ENCODE measurements at places on chromosomes 13 and 19. TPM values are rescaled to one million over a fixed set of nuclear protein-coding genes. Genes with fewer than 3 reads are reported as not detected.

DNA sequence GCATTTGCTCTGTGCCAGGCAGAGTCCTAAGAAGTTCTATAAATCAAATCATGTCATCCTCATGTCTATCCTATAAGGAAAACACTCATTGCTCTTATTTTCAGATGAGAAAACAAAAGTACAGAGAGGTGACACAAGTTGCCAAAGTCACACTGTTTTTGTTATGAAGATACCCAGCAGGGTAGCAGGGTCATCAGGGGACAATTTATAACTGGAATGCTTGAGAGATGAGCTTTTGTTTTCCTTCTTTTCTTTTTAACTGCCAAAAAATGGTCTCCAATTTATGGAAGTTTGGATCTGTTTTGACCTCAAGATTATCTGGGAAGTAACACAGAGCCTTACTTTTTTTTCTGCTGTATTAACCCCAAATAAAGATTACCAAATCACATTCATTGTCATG, 354.1 kb downstream of the SUCLA2 start:
- no peak overlapping the region for H3K27ac ChIP-seq
- no peaks in the 10 kb centered on the region for H3K4me1 ChIP-seq
- H3K27me3 ChIP-seq, result no peaks in the 10 kb centered on the region
- no peak for DNase-seq
- no peak overlapping the region for H3K4me3 ChIP-seq

GRCh38 chr19:45882652-45883585, 3.0 kb downstream of the IRF2BP1 start:
- DNase-seq, result peak; percentile 92
- peaks cover 17% of the 10 kb centered on the region for H3K4me1 ChIP-seq
- peak overlapping the region; percentile 61 for H3K27ac ChIP-seq
- H3K36me3 ChIP-seq, result peaks cover 3% of the 10 kb centered on the region
- H3K27me3 ChIP-seq, result no peaks in the 10 kb centered on the region
- H3K4me3 ChIP-seq, result no peak overlapping the region

- DNase-seq, result peak; percentile 88
- H3K36me3 ChIP-seq, result no peaks in the 10 kb centered on the region
- no peak overlapping the region for H3K4me3 ChIP-seq
These were observed 9.5 kb downstream of the B3GLCT start for GRCh38 chr13:31209172-31209840.

- no peaks in the 10 kb centered on the region for H3K4me1 ChIP-seq
- no peaks in the 10 kb centered on the region for H3K27me3 ChIP-seq
These were observed 147.3 kb upstream of the GPC6 start for GRCh38 chr13:93079294-93079693.

GRCh38 chr13:22227895-22228294, 557.0 kb downstream of the FGF9 start:
- no peak for DNase-seq
- H3K27me3 ChIP-seq, result no peaks in the 10 kb centered on the region
- H3K27ac ChIP-seq, result no peak overlapping the region
- H3K4me3 ChIP-seq, result no peak overlapping the region

DNA sequence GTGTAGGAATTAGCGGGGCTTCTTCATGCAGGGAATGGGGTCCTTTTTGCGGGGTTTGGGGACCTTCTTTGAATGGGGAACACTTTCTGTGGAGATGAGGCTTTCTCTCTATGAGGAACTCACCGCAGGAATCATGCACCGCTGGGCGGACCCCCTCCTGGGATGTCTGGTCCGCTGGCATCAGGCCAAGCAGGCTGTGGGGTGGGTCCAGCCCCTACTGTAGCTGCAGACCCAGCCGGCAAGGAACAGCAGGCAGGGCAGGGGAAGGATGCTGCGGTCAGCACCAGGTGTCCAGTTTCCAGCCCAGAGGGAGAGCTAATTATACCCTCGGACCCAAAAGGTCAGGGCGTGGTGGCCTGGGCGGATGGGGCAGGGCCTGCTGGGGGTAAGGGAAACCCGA, 1.8 kb downstream of the MYBPC2 start:
- H3K27ac ChIP-seq, result no peak overlapping the region
- DNase-seq, result no peak
- no peaks in the 10 kb centered on the region for H3K27me3 ChIP-seq
- peaks cover 16% of the 10 kb centered on the region for H3K4me1 ChIP-seq

DNA sequence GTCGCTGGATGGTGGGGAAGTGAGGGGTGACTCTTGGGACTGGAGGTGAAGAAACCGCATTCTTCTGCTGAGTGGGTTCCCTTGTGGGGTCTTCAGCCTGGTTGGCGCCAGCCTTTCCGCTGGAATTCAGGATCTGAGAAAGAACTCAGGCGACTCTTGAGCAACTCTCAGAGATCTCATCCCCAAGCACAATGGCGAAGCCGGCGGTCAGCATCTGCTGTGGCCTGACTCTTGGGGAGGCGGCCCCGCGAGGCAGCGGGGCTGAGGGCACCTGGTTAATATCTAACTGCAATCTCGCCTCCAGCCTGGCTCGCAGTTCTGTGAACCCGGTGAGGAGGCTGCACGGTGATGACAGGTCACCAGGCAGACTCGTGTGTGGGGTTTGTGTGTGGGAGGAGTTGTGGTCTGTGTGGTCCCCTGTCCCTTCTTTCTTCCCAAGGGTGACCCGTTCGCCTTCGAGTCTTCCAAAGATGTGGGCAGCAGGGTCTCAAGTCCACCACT, 883 bp downstream of the ZNF441 start:
- H3K27me3 ChIP-seq, result no peaks in the 10 kb centered on the region
- peaks cover 14% of the 10 kb centered on the region for H3K4me1 ChIP-seq
- peak; percentile 60 for DNase-seq

- no peak overlapping the region for H3K4me3 ChIP-seq
- H3K4me1 ChIP-seq, result no peaks in the 10 kb centered on the region
- H3K27me3 ChIP-seq, result no peaks in the 10 kb centered on the region
- peak; percentile 41 for DNase-seq
- H3K27ac ChIP-seq, result no peak overlapping the region
- no peaks in the 10 kb centered on the region for H3K36me3 ChIP-seq
These were observed 37.0 kb upstream of the FARP1 start for GRCh38 chr13:98105929-98106336.

GRCh38 chr13:25213715-25214114, 41.6 kb upstream of the AMER2 start:
- H3K27me3 ChIP-seq, result peaks cover 2% of the 10 kb centered on the region
- H3K27ac ChIP-seq, result no peak overlapping the region
- no peak overlapping the region for H3K4me3 ChIP-seq
- no peaks in the 10 kb centered on the region for H3K36me3 ChIP-seq
- DNase-seq, result no peak

GRCh38 chr19:47370045-47370611, 21.0 kb downstream of the DHX34 start:
- no peaks in the 10 kb centered on the region for H3K4me1 ChIP-seq
- H3K27ac ChIP-seq, result no peak overlapping the region
- no peak overlapping the region for H3K4me3 ChIP-seq
- H3K27me3 ChIP-seq, result no peaks in the 10 kb centered on the region

GRCh38 chr19:48230555-48231129, 25.1 kb downstream of the CARD8 start:
- no peak overlapping the region for H3K4me3 ChIP-seq
- peaks cover 45% of the 10 kb centered on the region for H3K36me3 ChIP-seq
- no peak for DNase-seq
- no peaks in the 10 kb centered on the region for H3K27me3 ChIP-seq
- H3K4me1 ChIP-seq, result no peaks in the 10 kb centered on the region
- H3K27ac ChIP-seq, result no peak overlapping the region

GRCh38 chr13:76292726-76293125, 593.5 kb downstream of the KCTD12 start:
- H3K27me3 ChIP-seq, result no peaks in the 10 kb centered on the region
- H3K4me3 ChIP-seq, result no peak overlapping the region
- no peak overlapping the region for H3K27ac ChIP-seq
- no peaks in the 10 kb centered on the region for H3K36me3 ChIP-seq

DNA sequence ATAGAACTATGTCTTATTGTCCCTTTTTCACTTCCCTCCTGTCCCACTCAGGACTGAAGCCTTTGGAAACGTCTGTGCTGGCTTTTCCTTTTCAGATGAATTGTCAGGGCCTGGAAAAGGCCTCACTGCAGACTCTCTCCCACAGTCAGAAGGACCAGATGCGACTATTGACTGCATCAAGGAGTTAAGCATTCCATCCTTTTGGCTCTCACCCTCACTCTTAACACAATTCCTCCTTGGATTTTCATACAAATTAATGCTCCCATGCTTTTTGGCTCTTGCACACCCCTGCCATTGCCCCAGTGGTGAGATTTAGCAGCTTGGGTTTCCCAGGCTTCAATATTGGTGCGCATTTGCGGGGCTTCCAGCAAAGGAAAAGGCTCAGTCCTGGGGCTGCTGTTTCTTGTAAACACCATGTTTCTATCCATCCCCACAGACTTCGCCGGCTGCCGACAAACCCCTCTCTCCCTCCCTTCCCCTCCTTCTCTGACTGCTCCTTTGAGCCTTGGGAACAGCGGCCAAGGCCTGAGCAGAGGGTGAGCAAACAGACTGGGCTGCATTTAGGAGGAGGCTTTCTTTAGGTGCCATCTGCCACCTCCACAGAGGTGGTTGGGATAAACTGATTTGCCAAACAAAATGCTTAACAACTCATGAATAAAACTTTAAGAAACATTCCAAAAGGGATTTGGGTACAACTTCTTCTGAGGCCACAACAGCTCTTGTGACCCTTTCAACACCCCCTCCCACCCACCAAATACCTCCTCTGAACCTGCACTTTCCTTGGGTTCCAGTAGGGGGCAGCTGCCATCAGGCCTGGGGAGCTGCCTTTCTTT, 48.6 kb upstream of the PCDH8 start:
- DNase-seq, result peak; percentile 23
- H3K4me3 ChIP-seq, result no peak overlapping the region
- no peaks in the 10 kb centered on the region for H3K36me3 ChIP-seq
- H3K27me3 ChIP-seq, result no peaks in the 10 kb centered on the region
- no peak overlapping the region for H3K27ac ChIP-seq

DNA sequence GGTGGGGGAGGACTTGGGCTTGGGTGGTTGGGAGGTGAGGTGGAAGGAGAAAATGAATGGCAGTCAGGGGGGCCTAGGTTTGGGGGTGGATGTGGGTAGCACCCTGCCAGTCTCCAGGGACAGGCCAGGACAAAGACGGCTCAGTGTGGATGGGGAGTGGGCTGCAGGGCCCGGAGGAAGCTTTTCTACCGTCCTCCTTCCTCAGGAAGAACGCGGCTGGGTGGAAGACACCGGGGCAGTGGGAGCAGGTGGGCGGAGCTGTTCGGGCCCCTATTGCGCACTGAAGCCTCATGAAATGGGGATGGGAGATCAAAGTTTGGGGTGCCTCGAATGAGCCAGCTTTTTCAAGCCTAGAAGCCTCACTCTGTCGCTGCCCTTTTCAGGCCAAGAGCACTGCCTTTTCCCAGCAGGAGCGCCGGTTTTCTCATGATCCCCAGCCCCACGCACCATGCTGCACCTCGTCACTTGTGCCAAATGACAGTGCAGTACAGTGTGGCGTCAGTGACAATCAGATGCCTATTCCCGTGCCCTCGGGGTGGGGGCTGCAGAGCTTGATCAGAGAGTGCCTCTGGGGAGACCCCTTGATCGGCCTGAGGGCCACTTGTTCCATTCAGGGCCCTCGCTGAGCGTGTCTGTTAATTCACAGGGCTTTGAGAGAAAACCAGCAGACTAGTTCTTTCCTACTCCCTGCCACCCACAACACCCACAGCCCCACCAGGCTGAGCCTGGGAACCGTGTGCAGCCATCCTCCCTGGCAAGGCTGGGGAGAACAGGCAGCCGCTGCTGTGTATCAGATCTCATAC, 1.5 kb downstream of the CALM3 start:
- H3K36me3 ChIP-seq, result peaks cover 11% of the 10 kb centered on the region
- no peaks in the 10 kb centered on the region for H3K27me3 ChIP-seq
- H3K27ac ChIP-seq, result peak overlapping the region; percentile 43
- DNase-seq, result no peak
- peaks cover 7% of the 10 kb centered on the region for H3K4me1 ChIP-seq

GRCh38 chr19:33193865-33194362, at the start of gene LRP3:
Gene LRP3, plus strand, starts transcription at chr19:33194330. Its CDS starts 456 bp downstream, at chr19:33194786.
- no peaks in the 10 kb centered on the region for H3K36me3 ChIP-seq
- H3K4me1 ChIP-seq, result no peaks in the 10 kb centered on the region
- H3K27ac ChIP-seq, result no peak within 1 kb of the TSS
- peak within 1 kb of the TSS; percentile 56 for H3K4me3 ChIP-seq
- peak; percentile 73 for DNase-seq

GRCh38 chr13:86864376-86864775, 806.8 kb upstream of the SLITRK5 start:
- no peak for DNase-seq
- H3K36me3 ChIP-seq, result no peaks in the 10 kb centered on the region
- H3K27ac ChIP-seq, result no peak overlapping the region
- H3K4me1 ChIP-seq, result no peaks in the 10 kb centered on the region

DNA sequence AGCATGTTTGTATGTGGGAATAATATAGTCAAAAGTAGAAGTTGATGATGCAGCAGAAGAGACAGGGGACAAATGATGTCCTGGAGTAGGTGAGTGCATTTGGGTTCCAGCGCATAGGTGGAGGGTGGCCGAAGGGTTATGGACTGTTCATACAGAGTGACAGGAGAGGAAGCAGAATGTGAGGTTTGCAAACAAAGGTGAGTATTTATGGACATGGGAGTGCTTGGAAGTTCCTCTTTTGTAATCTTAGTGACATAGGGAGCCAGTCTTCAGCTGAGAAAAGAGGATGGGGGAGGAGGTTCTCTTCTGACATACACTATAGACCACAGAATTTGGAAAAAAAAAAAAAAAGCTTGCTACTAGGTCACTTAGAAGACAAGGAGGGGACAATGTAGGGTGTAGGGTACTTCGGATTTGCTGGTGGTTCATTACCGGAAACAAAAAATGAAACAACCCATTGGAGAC, 331.6 kb downstream of the DLEU7 start:
- no peak overlapping the region for H3K4me3 ChIP-seq
- no peak for DNase-seq
- no peak overlapping the region for H3K27ac ChIP-seq
- no peaks in the 10 kb centered on the region for H3K27me3 ChIP-seq

- no peaks in the 10 kb centered on the region for H3K27me3 ChIP-seq
- DNase-seq, result no peak
- H3K4me1 ChIP-seq, result peaks cover 13% of the 10 kb centered on the region
- H3K4me3 ChIP-seq, result no peak overlapping the region
- H3K27ac ChIP-seq, result no peak overlapping the region
These were observed 25.5 kb downstream of the TSSK6 start for GRCh38 chr19:19489804-19490204.

- H3K4me3 ChIP-seq, result no peak overlapping the region
- no peaks in the 10 kb centered on the region for H3K36me3 ChIP-seq
- H3K27me3 ChIP-seq, result no peaks in the 10 kb centered on the region
- DNase-seq, result no peak
- H3K4me1 ChIP-seq, result no peaks in the 10 kb centered on the region
These were observed 19.6 kb upstream of the PTPRS start for GRCh38 chr19:5360003-5360780.

GRCh38 chr19:57583521-57584416, at the start of gene ZIK1:
Gene ZIK1, plus strand, starts transcription at chr19:57584145. Its CDS starts 212 bp downstream, at chr19:57584357.
- H3K4me1 ChIP-seq, result peaks cover 14% of the 10 kb centered on the region
- H3K27me3 ChIP-seq, result no peaks in the 10 kb centered on the region
- H3K36me3 ChIP-seq, result peaks cover 16% of the 10 kb centered on the region
- peak; percentile 99 for DNase-seq

- DNase-seq, result peak; percentile 96
- peak within 1 kb of the TSS; percentile 90 for H3K27ac ChIP-seq
- H3K36me3 ChIP-seq, result peaks cover 1% of the 10 kb centered on the region
- H3K27me3 ChIP-seq, result no peaks in the 10 kb centered on the region
These were observed at the start of gene ZNF473 for GRCh38 chr19:50025794-50026549. Gene ZNF473, plus strand, starts transcription at chr19:50026005. Its CDS starts 5,078 bp downstream, at chr19:50031083.

CDX2 gene
- total RNA-seq, result 0.12 TPM

CCDC122 gene
- 6.9 TPM for total RNA-seq

PTGIR gene
- total RNA-seq, result 7.8 TPM

CD70 gene
- total RNA-seq, result 0.40 TPM

MBNL2 gene
- 108 TPM for total RNA-seq

CEACAM19 gene
- total RNA-seq, result 2.3 TPM

GNA15 gene
- 36.0 TPM for total RNA-seq

TMIGD2 gene
- total RNA-seq, result 1.7 TPM

SLITRK5 gene
- total RNA-seq, result 0.03 TPM

SPACA7 gene
- total RNA-seq, result not detected

IGFL2 gene
- total RNA-seq, result not detected

LRRC25 gene
- total RNA-seq, result 8.5 TPM

CEACAM3 gene
- 3.1 TPM for total RNA-seq

GPR32 gene
- not detected for total RNA-seq

Measured in lung (tissue), 17 donors.